ENCODE measurements at places on chromosomes 7 and 10.

- DNase-seq = no peak
Measured at GRCh38 chr7:156897673-156898072, 4.7 kb upstream of the LMBR1 start.

DNA sequence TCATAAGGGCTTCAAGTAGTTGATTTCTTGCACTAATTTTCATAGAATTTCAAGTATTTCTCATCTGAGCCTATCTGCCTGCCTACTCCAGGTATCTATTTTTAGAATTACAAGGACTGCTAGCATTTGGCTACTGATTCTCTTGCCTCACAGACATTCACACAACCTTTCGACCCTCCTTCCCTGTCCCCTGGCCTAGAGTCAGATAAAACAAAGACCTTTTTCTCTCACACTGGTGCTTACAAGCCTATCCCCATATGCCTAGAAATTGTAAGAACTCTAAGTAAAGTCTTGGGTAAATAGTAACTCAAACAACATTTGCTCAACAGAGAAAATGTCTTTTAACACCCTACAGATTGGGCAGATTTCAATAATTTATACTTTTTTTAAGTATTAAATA is 6.3 kb downstream of the GPAM start:
- no peak for DNase-seq

- DNase-seq = no peak
Measured at GRCh38 chr10:7529638-7530037, 118.8 kb upstream of the SFMBT2 start.

DNA sequence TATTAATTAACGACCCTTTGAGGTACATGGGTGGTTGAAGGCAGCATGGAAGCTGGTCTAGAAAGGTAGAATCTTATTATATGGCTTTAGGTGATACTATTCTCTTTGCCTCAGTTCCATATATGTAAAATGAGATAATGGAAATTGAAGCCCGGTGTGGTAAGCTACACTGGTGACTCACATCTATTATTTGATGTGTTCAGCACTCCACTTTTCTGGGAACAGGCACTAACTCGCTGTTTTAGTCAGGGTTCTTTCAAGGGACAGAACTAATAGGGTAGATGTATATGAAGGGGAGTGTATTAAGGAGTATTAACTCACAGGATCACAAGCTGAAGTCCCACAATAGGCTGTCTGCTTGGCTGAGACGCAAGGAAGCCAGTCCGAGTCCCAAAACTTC is 4.4 kb upstream of the TRUB1 start:
- no peak for DNase-seq

- no peak for DNase-seq
Measured at GRCh38 chr10:46550076-46550790, 6.2 kb downstream of the GPRIN2 start.

- DNase-seq = no peak
Measured at GRCh38 chr10:33818343-33818742, 483.9 kb upstream of the NRP1 start.

- peak; percentile 49 for DNase-seq
Measured at GRCh38 chr10:55631071-55631654, 729.9 kb downstream of the ZWINT start.

GRCh38 chr10:51972733-51973346 is 273.4 kb upstream of the CSTF2T start:
- no peak for DNase-seq

DNA sequence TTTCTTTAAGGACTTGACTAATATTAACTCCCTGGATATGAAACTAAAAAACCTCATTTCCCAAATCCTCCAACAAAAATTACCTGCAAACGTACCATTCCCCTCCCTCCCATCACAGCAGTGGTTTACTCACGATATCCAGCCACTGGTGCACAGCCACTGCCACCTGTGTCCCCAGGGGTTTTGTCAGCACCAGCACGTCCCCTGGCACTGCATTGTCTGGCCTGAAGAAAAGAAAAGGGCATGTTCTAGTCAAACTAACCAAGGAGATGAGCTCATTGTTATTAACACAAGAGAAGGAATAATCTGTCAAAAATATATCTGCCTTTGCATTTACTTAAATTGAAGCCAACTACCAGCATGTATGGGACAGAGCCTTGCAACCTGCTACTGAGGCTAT is 18.5 kb downstream of the SEPHS1 start:
- DNase-seq = no peak

DNA sequence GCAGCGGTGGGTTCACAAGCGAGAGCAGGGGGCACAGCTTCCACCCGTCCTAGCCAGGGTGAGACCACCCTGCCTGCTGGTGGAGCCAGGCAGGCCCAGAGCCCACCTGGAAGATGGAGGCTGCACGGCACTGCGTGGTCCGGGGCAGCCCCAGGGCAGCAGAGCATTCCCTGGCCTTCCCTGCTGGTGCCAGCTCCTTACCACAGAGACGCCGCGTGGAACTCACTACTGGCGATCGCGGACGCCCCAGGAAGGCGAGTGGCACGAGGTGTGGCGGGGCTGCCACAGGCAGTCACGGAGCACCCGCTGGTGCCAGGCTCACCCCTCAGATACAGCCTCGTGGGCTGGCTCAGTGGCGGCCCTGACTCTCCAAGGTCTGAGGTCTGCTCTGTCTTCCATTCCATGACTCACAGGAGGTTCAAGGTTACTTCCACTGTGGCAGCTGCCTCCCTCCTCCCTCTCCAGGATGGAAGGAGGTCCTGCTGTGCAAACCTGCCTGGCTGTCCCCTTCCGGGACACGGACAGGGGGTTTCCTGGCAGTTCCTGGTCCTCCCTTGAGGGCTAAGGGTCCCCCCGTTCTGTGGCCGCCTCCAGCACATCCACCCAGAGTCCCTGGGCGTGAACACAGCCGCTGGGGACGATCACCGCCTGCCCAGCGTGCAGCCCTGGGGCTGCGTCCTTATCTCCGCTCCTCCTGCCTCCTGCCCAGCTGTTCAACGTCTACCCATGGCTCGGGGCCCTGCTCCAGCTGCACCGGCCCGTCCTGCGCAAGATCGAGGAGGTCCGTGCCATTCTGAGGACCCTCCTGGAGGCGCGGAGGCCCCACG is 3.1 kb downstream of the CYP2W1 start:
- no peak for DNase-seq

- no peak for DNase-seq
Measured at GRCh38 chr10:70834441-70835151, 18.8 kb downstream of the SGPL1 start.

- no peak for DNase-seq
Measured at GRCh38 chr10:29807163-29807806, 172.5 kb upstream of the SVIL start.

- DNase-seq = no peak
Measured at GRCh38 chr10:63267414-63268148, 134.5 kb downstream of the NRBF2 start.

GRCh38 chr10:123491364-123491763 is 174.8 kb upstream of the GPR26 start:
- no peak for DNase-seq

- no peak for DNase-seq
Measured at GRCh38 chr10:3162533-3162932, 10.0 kb downstream of the PITRM1 start.

- no peak for DNase-seq
Measured at GRCh38 chr10:10500937-10501336, 516.7 kb upstream of the CELF2 start.

- no peak for DNase-seq
Measured at GRCh38 chr7:27575613-27576012, 87.1 kb downstream of the HIBADH start.

GRCh38 chr10:95531994-95532399 is 29.2 kb downstream of the SORBS1 start:
- DNase-seq = no peak

GRCh38 chr7:50690541-50691011 is 92.1 kb downstream of the GRB10 start:
- no peak for DNase-seq

GRCh38 chr10:123205041-123205440 is 50.8 kb downstream of the BUB3 start:
- no peak for DNase-seq

DNA sequence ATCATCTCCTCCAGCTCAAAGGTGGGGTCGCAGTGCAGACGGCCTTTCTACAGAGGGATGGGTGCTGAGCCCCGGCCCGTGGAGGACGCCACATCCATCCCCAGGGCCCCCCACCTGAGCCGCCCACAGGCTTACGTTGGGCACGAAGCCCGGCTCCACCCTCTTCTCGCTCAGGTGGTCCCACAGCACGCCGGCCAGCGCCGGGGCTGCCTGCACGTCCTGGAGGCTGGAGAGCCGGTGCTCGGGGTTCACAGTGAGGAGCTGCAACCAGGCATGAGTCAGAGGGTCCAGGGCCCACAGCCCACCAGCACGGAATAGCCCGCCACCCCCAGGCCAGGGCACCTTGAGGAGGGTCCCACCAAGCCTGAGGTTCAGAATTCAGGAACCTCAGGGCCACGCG is 36.0 kb downstream of the DPYSL4 start:
- DNase-seq = no peak

DNA sequence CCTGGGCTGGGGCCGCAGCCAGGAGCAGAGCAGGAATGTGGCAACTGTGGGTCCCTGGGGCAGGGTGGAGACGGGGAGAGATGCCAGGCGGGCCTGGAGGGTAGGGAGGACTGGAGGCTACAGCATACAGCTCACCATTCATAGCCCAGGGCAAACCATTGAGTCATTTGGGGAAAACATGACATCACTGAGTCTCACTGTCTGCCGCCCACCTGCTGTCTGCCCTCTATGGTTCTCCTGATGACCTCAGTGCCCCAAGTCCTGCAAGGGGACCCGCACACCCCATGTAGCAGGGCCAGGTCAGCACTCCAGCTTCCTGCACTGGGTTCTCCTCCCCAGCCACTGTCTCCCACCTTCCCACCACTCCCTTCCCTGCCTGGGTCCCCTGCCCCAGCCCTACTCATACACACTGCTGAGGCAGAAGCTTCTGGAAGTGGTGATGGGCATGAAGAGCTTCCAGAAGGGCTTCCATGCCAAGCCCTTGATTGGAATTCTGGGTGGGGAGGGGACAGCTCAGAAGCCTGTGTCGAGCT is 10.4 kb downstream of the CHST3 start:
- DNase-seq = no peak

- no peak for DNase-seq
Measured at GRCh38 chr7:142338633-142339501, 81.0 kb upstream of the PRSS58 start.

DNA sequence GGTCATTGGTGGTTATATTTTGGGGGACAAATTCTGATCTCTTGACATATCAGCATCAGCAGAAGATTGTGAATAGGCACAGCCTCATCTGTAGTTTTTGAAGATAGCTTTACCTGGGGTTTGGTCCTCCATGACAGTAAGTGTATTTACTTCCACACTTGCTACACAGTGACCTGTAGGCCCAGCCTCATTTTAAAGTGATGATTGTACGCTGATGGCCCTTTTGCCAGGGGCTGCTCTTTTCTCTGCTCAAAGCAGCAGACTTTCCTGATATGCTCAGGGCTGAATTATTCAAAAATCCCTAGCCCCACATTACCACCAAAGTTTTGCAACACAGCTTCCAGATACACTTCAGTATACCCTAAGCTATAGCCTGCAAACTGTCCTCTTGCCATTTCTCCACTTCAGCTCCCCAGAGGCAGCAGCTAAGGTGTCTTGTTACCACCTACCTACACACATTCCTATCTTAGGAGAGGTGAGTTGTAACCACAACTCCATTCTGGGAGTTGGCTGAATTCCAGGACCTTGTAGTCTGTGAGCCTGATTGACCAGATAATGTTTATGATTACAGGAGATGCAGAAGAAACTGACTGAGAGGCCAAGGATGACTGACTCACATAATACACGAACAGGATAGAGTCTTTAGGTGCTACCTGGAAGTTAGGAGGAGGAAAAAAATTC is 6.0 kb downstream of the ASB4 start:
- no peak for DNase-seq

DNA sequence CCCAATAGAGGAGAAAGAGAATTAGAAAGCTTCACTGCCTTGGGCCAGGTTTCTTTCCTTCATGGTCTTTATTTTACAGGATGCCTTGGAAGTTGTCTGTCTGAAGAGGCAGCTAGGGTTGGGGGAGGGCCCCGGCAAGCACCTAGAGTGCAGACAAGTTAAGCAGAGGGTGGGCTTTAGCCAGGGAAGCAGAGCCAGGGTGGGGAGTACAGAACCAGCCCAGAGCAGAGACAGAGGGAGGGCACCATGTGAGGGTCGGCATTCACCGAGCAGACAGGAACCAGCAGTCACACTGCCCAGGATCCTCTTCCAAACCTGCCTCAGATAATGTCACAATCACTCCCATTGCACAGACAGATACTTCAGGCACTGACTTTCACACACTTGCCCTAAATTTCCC is 75.9 kb downstream of the ADARB2 start:
- DNase-seq = no peak

- no peak for DNase-seq
Measured at GRCh38 chr7:73891178-73891885, 30.4 kb downstream of the TMEM270 start.

- DNase-seq = no peak
Measured at GRCh38 chr10:97532935-97533671, 34.4 kb downstream of the UBTD1 start.

- no peak for DNase-seq
Measured at GRCh38 chr10:112374724-112375541, 1.0 kb downstream of the ACSL5 start.

DNA sequence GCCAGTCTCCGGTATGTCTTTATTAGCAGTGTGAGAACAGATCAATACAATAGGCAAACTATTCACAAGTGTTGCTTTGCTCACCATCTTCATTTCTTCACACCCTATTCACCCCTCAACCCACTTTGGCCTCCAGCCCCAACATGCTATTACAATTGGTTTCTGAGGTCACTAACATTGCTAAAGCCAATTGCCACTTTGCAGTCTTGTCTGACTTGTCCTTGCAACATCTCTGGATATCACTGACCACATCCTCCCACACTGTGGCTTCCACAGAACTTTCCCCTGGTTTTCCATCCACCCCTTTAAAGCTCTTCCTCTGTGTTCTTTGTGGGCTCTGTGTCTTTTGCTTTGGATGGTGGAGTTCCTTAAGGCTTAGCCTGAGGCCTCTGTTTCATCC is 5.2 kb upstream of the APBB1IP start:
- no peak for DNase-seq

DNA sequence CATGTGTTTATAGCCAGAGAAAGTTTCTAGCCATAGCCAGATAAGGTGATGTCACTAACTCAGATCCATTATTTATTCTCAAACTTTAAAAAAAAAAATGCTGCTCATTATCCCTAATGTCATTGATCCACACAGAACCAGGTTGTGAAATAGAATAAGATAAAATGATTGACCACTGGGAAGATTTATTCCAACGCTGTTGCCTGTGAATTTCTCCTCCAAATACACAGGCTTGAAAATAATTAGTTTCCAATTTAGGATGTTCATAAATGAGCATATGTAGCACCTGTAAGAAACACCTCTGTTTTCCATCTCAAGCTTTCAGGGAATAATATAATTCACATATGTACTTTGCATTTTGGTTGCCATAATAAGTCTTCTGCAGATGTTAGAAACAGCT is 283.1 kb upstream of the DKK1 start:
- no peak for DNase-seq

GRCh38 chr10:56116684-56117083 is 244.4 kb downstream of the ZWINT start:
- no peak for DNase-seq

- DNase-seq = no peak
Measured at GRCh38 chr10:102452672-102453340, 1.5 kb upstream of the C10orf95 start.
